ENCODE measurements at places on chromosomes 13 and 19.

GRCh38 chr19:52170863-52171320 is 529 bp downstream of the ZNF836 start:
- no peak for DNase-seq

DNA sequence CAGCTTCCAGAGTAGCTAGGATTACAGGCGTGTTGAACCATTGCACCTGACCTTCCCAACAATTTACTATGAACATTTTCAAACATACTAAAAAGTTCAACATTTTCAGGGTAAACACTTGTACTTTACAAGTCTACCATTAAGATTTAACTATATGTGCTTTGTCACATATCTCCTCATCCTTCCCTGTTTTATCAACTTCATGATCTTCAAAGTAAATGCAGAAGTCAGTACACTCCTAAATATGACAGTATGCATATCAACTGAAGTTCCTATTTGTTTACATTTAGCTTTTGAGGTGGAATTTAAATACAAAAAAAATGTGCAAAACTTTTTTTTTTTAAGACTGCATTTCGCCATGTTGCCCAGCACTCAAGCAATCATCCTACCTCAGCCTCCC is 18.5 kb downstream of the LNX2 start:
- no peak for DNase-seq

DNA sequence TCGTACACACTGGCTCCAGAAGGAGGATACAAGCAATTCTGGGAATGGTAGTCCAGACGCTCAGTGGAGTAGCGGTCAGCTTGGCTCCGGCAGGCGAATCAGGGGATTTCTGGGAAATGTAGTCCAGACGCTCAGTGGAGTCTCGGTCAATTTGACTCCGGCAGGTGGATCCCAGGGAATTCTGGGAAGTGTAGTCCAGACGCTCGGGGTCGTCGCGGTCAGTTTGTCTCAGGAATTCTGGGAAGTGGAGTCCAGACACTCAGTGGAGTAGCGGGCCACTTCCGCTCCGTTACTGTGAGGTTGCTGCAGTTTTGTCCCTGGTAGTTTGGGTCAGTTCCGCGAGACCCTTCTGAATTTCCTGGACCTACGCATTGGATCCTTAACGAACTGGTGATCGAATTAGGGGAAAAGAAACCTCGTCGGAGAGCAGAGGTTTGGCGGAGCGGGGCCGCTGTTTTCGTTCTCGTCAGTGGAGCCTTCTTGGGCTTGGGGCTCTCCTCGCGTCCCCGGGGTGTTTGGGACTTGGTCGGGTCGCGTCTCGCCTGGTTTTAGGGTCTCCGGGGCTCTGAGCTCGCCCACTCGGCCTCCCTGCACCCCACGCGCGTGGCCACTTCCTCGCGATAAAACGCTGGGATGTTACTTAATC is at the start of gene ZNF225:
TSS of gene ZNF225 (plus strand) at position 262 of the 646 bp plus-strand sequence. CDS start 2,429 bp downstream, outside the sequence.
- peak; percentile 99 for DNase-seq

DNA sequence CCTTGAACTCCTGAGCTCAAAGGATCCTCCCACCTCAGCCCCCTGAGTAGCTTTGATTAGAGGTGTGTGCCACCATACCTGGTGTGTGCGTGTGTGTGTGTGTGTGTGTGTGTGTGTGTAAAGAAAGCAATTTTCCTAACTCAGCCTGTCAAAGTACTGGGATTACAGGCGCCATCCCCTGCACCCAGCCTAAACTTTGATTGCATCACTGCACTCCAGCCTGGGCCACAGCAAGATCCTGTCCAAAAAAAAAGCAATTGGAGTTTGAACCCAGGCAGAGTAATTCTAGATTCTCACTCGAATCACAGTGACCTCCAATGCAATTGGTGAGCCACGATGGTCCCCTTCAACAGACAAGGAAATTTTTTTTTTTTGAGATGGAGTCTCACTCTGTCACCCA is 29.1 kb downstream of the NLRP12 start:
- no peak for DNase-seq

All from EH (cell line).